ENCODE measurements at places on chromosomes 12 and 14. TPM values are rescaled to one million over a fixed set of nuclear protein-coding genes. Genes with fewer than 3 reads are reported as not detected.

Gene KTN1
- total RNA-seq = 114 TPM

Gene AMDHD1
- total RNA-seq = 2.8 TPM

Gene CLEC4C
- total RNA-seq = not detected

Gene RGS6
- total RNA-seq = not detected

Gene ZCCHC8
- total RNA-seq = 26.4 TPM

Gene PTCSC3
- not detected for total RNA-seq

Gene TMEM132D
- not detected for total RNA-seq

Gene SYNDIG1L
- not detected for total RNA-seq
